NCI-H1436 treated with DMSO at 0.1 percent for 48 hours (cell line): ENCODE measurements at places on chromosomes 7 and 10.

DNA sequence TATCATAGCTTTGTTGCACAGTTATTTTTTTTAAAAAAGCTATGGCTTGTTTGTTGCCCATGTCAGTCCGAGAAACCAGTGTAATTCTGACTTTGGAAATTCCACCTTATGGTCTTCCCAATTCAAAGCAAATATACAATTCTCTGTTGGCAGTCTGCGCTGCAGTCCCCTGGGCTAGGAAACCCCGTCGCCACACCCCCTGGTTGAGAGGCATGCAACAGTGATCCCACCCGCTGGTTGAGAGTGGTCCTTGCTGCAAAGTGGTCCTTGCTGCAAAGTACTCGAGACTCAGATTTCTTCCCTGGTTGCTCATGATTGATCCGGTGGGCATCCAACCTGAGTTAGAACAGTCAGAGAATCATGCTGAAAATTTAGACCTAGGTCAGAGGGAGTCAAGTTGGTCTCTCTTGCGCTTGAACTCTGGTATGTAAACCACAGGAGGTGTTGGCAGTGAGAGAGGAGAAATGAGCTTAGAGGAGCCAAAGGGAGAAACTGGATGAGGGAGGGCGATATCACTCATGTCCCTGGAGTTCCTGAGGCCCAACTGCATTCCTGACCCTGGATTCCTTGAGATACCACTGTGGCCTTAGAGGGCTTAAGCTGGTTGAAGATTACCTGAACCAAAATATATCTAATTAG, 45.0 kb upstream of the STK17A start:
- no peak for DNase-seq

DNA sequence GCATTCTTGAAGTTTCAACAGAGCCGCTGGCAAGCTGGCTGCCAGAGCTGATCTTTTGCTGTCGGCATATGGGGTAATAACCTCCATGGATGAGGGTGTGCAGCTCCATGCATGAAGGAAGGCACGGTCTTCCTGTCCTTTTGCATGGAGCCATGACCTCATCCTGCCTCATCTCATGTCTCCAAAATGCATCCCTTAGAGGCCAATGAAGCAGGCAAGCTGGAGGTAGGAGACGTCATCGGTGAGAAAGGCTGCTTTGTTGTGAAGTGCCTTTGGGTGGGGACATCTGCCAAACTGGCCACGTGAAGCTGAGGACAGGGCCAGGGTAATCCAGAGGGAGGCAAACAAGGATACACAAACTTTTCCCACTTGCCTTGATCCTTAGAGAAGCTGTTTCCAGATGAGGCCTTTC, 161.5 kb upstream of the TBX20 start:
- DNase-seq = no peak

DNA sequence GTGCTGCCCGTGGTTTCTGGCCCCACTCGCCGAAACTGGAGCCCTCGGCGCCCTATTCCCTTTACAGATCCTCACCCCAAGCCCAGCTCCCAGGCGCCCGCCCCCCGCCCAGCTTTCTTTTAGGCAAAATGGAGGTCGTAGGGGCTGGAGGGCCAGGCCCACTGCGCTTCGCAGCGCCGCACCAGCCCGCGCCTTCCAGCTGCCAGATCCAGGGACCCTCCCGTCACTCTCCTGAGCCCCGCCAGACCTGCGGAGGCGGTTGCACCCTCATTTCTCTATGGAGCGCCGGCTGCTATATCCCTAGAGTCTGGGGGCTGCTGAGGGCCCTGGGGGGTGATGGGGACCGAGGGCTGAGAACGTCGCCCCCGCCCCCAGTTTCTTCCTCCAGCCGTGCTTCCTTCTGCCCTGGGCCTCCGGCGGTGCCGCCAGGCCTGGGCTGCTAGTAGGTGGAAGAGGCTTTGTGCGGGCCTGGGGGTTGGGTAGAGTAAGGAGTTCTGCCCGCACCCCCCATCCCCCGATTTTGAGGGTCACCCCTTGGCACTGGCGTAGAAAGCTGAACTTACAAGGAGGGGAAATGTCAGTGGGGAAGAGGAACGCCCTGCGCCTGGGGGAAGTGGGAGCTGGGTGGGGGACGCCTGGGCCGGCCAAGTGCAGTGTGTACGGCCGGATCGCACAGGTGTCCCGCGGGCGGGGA, 1.0 kb downstream of the GNB2 start:
- DNase-seq = no peak

DNA sequence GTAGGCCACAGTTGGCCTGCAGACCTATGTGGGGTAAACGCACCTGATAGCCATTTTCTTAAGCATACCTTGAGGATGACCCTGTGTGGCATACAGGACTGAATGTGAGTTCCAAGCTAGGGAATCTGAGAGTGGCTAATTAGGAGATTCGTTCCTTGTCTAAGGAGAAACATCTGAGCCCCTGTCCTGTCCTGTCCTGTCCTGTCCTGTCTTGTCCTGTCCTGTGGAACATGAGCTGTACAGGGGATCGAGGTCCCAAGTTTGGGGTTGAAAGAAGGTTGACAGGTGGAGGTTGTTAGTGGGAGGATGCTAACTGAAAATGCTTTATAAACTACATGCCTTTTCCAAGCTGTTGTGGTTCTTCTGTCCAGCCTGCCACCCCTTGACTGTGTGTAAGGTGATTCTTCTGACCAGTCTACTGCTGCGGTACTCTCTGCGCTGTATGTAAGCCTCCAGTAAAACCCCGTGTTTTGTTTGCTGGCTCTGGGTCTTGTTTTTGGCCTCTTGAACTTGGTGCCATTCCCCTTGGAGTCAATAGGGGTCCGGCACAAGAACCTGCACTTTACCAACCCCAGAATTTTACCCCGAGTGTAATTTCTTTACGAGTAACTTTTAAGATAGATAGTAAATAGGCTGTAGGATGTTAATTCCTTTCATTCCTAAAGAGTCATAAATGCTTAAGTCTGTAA, 26.4 kb downstream of the ZNRF2 start:
- no peak for DNase-seq

DNA sequence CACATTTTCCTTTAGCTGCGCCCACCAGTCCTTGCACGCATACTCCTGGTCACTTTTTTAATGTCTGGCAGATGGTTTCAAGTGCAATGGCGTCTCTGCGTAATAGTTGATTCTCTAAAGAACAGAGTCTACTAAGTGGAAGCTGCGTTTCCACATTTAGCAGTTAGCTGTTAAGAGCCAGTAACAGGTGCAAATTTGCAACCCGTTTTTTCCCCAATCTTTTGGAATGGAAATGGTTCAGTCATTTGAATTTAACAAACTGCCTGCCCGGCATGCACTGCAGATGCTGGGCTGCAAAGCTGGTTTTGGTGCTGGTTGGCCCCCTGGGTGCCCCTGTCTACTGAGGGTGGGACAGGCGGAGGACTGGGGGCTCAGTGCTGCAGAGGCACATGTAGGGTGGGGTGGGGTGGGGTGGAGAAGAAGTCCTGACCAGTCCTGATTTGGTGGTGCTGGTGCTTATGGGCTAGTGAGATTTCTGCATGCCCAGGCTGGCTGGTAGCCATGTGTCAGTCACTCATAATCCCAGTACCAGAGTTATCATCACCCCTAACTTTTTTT, 43.9 kb downstream of the CUX1 start:
- no peak for DNase-seq

DNA sequence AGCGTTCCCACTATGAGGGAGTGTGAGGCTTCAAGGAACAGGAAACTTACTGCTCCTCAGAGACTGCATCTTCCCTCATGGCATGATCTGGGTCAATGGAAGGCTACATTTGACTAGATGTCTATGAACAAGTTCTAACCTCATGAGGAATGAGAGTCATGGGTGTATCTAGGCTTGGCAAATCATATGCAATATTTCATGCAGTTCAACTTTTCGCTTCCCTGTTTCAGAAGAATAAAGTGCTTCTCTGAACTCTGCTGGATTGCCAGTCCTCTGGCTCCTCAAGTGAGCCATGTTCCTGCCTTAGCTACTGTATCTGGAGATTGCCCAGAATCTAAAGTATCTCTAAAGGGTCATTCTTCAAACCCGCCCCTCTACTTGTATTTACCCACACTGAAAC, 54.3 kb upstream of the SEMA3A start:
- no peak for DNase-seq
